ENCODE measurements at places on chromosomes 5 and 9.

DNA sequence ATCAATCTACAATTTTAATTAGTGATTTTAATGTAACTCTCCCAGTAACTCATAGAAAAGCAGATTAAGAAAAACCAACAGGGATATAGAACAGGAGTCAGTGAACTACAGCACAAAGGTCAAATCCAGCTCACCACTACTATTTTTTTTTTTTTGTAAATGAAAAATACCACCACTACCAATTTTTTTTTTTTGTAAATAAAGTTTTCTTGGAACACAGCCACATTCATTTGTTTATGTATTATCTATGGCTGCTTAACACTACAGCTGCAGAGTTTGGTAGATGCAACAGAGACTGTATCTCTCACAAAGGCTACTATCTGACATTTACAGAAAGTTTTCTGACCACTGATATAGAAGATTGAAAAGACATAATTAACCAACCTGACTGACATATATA is 11.7 kb downstream of the ZNF510 start:
- no peak for DNase-seq

DNA sequence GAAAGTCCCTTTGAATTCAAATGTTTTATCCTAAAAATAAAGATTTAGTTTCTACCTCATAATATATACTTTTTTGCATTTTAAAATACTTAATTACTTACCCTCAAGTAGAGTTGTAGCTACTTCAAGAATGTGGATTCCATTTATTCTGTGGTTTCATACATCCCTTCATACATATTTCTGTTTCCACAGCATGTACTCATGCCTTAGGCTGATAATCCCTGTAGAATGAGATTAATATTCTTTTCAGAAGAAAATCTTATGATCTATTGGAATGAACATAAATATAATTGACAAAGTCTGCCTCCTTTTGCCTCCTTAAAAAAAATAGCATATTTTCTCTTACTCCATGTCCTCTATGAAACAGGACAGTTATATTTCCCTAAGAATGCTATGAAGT is 465.7 kb downstream of the DTWD2 start:
- no peak for DNase-seq

GRCh38 chr5:171521219-171521633 is 101.8 kb downstream of the FGF18 start:
- peak; percentile 84 for DNase-seq

DNA sequence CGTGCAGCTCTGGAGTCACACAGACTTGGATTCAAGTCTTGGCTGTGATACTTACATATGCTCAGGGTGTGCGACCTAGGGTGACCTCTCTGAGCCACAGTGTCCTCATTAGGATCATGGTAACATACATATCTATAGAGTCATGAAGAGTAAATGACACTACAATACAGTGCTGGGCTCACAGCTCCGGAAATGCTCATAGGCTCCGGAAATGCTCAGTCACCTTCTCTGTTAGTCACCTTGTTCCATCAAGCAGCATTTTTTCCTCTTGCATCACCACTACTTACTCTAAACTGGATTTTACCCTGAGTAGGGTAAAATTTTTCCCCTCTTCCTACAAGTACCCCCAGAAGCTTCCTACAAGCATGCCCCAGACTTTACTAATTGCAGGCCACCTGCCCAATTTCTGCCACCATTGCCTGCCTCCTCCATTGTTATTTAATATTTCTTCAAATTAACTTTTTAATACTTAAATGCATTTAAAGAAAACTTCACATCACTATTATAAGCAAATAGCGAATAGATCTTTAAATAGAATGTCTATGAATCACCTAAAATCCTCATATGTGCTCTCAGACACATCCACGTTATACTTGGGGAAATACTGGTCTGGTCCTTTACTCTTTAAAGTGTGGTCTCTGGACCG is 147.6 kb upstream of the SPRY4 start:
- peak; percentile 91 for DNase-seq

GRCh38 chr5:42552597-42552996 is 129.4 kb downstream of the GHR start:
- DNase-seq = no peak

GRCh38 chr5:138138949-138139780 is at the start of gene NME5:
TSS of gene NME5 (minus strand) at chr5:138139428. CDS start at chr5:138138780, 648 bp downstream.
- peak; percentile 69 for DNase-seq

DNA sequence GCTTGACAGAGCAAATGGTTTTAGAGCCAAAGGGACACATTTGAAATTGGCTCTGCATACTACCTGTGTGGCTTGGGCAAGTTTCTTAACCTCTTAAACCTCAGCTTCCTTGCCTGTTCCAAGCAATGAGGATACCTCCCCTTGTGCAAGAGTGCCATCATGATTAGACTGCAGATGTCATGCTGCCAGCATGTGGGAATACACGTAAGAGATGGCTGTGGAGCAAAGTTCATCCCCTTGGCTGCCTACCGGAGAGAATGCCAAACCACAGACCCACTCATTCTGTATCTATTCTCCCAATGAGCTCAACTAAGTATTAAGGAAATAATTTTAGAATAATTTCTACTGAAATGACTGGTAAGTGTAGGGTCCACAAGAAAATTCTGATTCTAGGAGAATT is 101.3 kb downstream of the WDR41 start:
- DNase-seq = peak; percentile 20

- no peak for DNase-seq
Measured at GRCh38 chr5:170880084-170880483, 18.3 kb downstream of the RANBP17 start.

DNA sequence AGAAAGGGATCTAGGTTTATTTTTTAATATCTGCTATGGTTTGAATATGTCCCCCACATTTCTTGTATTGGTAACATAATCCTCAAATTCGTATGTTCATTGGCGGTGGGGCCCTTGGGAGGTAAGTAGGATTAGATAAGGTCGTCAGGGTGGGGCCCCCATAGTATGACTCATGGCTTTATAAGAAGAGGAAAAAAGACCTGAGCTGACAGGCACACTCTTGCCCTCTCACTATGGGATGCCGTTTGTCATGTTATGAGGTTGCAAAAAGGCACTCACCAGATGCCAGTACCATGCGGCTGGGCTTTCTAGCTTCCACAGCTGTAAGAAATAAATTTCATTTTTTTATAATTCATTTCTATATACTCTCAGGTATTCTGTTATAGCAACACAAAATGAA is 67.3 kb upstream of the SGCD start:
- DNase-seq = no peak

- DNase-seq = no peak
Measured at GRCh38 chr9:126389992-126390391, 63.4 kb downstream of the MVB12B start.

GRCh38 chr9:19769213-19769612 is 19.6 kb downstream of the SLC24A2 start:
- no peak for DNase-seq

GRCh38 chr5:139110526-139111168 is 87.5 kb downstream of the SIL1 start:
- no peak for DNase-seq

GRCh38 chr5:124740071-124740470 is 6.4 kb downstream of the ZNF608 start:
- no peak for DNase-seq

GRCh38 chr9:97529363-97530076 is 28.1 kb downstream of the TMOD1 start:
- DNase-seq = peak; percentile 12

DNA sequence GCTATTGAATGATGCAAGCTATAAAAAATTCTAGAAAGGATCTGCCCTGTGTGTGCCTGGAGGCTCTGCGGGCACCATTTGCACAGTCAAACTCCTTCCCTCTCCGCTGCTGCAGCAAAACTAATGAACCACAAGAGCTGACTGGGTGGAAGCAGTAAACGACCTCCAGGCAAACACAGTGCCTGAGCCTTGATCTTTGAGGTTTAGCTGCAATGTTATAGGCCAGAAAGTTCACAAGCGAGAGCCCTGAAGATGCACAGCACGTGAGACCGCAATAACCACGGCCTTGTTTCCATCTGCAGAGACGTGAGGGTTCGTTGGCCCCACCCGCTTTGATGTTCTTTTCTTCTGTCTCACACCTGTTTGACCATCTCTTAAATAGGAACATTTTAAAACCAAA is 69.2 kb upstream of the S1PR3 start:
- no peak for DNase-seq

GRCh38 chr9:92977279-92977678 is 30.0 kb downstream of the FGD3 start:
- no peak for DNase-seq

- DNase-seq = no peak
Measured at GRCh38 chr5:97788369-97788768, 605.3 kb upstream of the RIOK2 start.

GRCh38 chr5:76069061-76069735 is 14.0 kb upstream of the SV2C start:
- no peak for DNase-seq

- no peak for DNase-seq
Measured at GRCh38 chr5:135076051-135076491, 42.0 kb upstream of the PITX1 start.

DNA sequence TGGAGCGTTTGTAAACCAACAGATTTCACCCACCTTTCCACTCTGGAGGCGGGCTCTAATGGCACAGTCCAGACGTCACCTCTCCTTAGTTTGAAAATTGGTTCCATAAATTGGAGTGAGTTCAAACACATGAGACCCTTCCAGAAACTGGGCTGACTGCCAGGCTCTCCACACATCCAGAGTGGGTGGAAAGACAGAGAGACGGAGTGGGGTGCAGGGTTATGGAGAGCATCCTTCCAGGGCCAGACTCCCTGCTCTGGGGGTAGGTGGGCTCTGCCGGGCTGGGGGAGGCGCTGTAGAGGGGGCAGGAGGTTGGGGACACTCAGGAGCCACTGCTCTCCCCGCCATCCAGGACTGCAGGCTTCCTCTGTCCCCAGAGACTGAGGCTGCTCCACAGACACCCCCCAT is 104.7 kb upstream of the PHYKPL start:
- DNase-seq = no peak

DNA sequence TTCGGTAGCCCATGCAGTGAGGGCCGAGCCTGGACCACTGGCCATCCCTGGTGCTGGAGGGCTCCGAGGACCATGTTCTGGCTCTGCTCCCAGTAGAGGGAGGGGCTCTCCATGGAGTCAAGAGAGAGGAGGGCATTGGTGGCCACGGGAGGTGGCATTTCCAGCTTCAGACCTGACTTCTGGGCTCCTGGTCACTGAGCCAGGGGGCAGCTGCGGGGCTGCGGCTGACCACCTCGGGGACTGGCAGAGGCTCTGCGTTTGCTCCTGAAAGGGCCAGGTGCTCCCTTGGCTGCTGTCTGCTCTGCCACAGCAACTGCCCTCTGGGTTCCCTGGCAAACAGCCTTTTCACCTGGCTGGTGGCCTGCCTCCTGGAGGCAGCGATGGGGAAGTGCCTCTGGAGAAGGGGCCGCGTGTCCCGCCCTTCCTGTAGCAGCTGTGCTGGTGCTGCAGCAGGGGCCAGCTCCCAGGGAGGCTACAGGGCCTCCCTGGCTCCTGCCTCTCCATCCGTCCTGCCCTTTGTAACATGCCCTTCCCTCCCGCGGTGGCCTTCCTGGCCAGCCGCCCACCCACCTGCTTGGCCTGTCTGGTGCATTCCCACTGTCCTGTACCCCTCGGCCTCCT is 144.6 kb downstream of the CACNA1B start:
- DNase-seq = peak; percentile 1

DNA sequence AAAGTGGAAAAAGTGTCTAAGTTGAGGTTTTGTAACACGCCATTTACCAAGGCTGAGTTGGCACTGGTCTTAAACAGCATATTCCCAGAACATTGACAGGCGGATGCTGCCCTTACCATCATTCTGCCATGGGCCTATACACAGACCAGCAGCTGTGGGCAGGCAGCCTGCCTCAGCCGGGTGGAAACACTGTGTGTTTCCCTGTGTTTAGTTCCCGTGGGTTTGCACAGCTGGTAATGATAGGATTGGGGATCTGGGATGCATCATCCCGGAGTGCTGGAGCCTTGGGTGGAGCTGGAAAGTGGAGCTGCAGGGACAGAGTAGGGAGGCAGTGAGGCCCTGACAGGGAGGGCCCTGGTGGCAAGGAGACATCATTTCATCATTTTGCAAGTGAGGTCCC is 5.5 kb upstream of the FGD3 start:
- no peak for DNase-seq

GRCh38 chr5:127967983-127968592 is 115.5 kb upstream of the SLC12A2 start:
- no peak for DNase-seq

DNA sequence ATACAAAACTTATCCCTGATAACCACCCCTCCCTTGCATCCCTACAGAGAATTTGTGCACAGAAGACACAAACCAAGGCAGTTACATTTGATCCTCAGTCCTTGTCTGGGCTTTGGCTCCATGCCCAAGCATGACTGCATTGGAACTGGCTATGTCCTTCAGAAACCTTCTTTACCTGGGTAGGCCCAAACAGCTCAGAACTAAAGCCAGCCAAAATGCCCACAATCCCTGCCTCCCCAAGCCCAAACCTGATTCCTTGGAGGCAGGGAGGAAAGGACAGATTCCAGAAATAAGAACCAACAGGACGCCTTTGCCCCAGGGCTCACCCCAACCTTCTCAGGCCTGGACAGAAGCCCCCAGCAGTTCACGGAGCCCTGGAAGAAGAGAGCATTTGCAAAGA is 8.2 kb downstream of the IL17B start:
- DNase-seq = no peak

- no peak for DNase-seq
Measured at GRCh38 chr9:111994831-111995458, 98.3 kb downstream of the UGCG start.

- DNase-seq = no peak
Measured at GRCh38 chr5:173689737-173690360, 73.4 kb upstream of the BOD1 start.

DNA sequence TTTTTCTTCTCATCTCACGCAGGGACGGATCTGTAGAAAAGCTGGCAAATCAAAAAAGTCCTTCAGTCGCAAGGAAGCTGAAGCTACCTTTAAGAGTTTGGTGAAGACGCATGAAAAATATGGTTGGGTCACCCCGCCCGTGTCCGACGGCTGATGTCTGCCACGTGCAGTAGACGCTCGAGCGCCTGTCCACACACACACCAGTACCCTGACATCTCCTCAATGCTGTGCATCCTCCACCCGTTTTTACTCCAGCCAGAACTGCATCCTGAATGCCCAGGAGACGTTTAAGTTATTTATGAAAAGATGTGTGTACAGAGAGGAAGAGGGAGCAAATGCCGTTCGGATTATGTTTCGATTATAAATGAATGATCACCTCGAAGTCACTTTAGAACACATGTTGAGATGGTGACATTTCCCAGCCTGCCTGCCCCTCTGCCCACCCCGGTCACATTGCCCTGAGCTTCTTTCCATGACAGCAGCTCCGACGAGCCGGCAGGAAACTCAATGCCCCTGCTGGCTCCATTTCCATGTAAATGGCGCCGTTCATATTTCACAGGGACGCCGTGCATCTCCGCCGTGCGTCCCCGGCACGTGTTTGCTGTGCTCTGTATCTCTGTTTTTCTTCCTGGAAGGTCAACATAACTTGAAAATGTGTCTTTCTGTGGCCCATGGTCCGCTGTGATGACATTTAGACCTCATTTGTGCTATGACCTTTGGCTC is 42.7 kb downstream of the UBE2QL1 start:
- no peak for DNase-seq

- peak; percentile 72 for DNase-seq
Measured at GRCh38 chr5:159928122-159928909, 12.0 kb downstream of the ADRA1B start.

Measured in fibroblast of pulmonary artery (primary cell).